ENCODE measurements at places on chromosomes 12 and 14.

- no peak for DNase-seq
Observed at GRCh38 chr14:65263177-65263788, 149.2 kb upstream of the FUT8 start.

GRCh38 chr14:54715239-54715638 is 148.3 kb downstream of the SAMD4A start:
- no peak for DNase-seq

DNA sequence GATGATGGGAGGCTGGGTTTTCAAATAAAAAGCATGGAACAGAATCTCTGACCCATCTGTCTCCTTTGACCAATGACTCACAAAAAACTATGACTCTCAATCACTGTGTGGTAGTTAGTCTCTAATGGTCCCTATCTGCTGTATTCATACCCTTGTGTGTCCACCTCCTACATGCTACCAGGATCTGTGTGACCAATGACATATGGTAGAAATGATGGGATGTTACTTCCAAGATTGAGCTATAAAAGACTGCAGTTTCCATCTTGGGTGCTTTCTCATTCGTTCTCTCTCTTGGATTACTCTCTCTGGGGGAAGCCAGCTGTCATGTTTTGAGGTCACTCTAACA is 144.7 kb upstream of the BTG1 start:
- no peak for DNase-seq

- DNase-seq: no peak
Observed at GRCh38 chr12:117890137-117890536, 78.7 kb downstream of the KSR2 start.

DNA sequence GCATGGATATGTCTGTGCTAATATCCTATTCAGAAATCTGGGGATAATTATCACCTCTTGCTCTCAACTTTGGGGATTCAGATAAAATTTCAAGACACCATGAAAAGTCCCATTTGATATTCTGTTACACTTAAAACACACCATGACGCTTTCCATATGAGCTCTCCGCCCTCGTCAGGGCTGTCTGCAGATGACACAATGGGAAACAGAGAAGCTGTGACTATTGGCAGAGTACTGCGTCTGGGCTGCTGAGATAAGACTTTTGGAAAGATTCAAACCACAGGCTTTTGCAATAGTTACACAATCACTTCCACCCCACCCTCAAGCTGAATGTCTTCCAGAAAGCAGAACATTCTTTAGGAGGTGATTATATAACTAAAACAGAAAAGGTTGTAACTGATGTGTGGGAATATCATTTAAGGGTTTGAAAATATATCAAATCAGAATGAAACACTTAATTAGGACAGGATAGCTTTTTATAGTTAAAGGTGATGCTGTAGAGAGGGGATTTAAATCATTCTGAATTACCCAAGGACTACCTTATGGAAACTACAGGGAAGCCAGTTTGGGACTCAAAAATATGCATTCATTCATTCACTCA is 75.3 kb upstream of the TMPO start:
- no peak for DNase-seq

GRCh38 chr12:57127101-57127725 is 1.1 kb upstream of the LRP1 start:
- peak; percentile 27 for DNase-seq

GRCh38 chr12:117030187-117030900 is 68.9 kb downstream of the TESC start:
- no peak for DNase-seq

DNA sequence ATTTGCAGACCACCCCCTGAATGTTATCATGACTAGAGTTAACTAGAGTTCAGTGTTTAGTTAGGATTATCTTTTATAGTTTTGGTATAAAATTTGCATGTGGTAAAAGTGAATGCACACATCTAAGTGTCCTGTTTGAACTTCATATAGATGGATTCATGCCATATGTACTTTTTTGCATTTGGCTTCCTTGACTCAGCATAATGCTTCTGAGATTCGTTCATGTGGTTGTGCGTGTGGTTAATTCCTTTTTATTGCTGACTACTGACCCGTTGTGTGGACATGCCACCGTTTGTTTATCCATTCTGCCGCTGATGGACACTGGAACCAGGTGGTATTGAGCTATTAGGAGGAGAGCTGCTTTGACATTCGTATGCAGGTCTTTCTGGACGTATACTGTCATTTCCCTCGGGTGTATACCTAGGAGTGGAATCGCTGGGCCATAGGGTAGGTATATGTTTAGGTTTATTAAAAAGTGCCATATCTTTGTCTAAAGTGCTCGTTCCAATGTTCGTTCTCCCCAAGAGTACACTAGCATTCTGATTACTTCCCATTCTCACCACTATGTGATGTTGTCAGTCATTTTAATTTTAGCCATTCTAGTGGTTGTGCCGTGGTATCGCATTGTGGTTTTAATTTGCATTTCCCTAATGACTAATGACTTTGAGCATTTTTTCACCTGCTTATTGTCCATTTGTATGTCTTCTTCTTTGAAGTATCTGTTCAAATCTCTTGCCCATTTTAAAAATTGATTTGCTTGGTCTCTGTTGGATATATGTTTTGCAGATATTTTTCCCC is 37.7 kb downstream of the RIN3 start:
- no peak for DNase-seq

GRCh38 chr14:95123891-95124579 is 33.3 kb downstream of the DICER1 start:
- DNase-seq: no peak

- no peak for DNase-seq
Observed at GRCh38 chr14:98684468-98684867, 587.5 kb downstream of the BCL11B start.

GRCh38 chr12:1540690-1541089 is 53.7 kb downstream of the FBXL14 start:
- DNase-seq: no peak

DNA sequence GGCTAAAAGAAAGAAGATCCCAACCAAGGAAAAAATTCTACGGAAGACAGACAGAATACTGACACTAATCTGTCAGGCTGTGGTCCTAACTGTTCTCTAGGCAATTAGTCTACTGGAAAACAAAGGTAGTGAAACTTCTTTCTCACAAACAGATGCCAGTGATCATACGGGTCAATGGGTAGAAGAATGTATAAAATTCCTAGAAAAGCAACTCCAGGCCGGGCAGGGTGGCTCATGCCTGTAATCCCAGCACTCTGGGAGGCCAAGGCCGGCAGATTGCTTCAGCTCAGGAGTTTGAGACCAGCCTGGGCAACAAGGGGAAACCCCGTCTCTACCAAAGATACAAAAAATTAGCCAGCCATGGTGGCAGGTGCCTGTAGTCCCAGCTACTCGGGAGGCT is 64.8 kb downstream of the HECTD4 start:
- DNase-seq: no peak

- no peak for DNase-seq
Observed at GRCh38 chr14:65042731-65043372, 56.2 kb downstream of the FNTB start.

- no peak for DNase-seq
Observed at GRCh38 chr14:74308695-74309094, 6.0 kb upstream of the ABCD4 start.

DNA sequence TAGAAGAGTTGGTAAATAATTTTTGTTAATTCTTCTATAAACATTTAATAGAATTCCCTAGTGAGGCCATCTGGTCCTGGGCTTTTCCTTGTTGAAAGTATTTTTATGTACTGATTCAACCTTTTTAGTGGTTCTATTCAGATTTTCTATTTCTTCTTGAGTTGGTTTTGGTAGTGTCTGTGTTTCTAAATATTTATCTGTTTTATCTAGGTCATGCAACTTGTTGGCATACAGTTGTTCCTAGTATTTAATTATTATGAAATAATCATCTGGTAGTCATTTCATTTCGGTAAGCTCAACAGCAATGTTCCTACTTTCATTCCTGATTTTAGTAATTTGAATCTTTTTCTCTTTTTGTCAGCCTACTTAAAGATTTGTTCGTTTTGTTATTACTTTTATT is 234.1 kb upstream of the GARIN2 start:
- no peak for DNase-seq

DNA sequence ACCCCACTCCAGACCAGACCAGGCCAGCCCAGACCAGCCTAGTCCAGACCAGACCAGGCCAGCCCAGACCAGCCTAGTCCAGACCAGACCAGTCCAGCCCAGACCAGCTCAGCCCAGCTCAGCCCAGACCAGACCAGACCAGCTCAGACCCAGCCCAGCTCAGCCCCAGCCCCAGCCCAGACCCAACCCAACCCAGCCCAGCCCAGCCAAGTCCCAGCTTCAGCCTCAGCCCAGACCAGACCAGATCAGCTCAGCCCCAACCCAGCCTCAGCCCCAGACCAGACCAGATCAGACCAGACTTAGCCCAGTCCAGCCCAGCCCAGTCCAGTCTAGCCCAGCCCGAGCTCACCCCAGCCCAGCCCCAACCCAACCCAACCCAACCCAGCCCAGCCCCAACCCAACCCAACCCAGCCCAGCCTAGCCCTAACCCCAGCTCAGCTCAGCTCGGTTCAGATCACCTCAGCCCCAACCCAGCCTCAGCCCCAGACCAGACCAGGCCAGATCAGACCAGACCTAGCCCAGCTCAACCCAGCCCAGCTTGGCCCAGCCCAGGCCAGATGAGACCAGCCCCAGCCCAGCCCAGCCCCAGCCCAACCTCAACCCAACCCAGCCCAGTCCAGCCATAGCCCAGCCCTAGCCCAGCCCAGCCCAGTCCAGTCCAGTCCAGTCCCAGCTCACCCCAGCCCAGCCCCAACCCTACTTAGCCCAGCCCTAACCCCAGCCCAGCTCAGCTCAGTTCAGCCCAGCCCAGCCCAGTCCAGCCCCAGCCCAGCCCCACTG is 204.7 kb downstream of the BCL11B start:
- no peak for DNase-seq

DNA sequence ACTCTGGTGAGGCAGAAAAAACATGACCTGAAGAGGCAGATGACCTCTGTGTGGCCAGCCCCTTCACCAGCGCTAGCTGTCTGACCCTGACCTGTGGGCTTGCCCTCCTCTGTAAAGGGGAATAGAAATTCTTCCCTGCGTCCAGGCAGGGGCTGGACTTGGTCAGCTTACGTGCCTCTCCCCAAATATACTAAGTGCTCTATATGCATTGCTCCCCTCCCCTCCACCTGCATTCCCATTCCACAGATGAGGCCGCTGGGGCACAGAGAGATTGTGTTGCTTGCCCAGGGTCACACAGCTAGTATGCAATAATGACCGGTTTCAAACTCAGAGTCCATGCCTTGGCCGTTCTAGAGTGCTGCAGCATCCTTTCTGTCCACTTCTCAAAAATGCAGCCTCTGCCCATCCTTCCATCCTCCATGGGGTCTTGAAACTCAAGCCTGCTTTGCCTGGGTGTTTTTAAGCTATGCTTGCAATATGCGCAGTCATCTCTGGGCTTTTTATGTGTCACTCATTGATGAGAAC is 303.9 kb downstream of the CACNA1C start:
- no peak for DNase-seq

GRCh38 chr14:55099756-55100155 is 29.3 kb upstream of the LGALS3 start:
- no peak for DNase-seq

GRCh38 chr14:31881531-31882310 is 195.4 kb upstream of the ARHGAP5 start:
- no peak for DNase-seq

DNA sequence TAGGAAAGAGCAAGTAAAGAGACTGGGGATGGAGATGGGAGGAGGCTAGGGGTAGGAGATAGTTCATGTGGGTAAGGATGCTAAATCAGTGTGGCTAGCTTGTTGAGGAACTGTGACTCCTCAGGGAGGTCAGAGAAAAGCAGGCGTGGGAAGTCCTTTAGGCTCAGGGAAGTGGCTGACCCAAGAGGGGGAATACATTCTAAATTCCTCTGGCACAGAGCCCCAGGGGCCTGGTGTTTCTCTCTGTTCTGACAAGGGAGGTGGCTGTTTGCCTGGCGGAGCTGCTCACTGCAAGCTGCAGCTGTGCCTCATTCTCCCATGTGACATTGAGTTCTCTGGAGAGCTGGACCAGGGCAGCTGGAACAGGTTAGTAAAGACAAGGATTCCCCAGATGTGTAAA is 152.2 kb upstream of the SLC38A2 start:
- DNase-seq: no peak

- DNase-seq: no peak
Observed at GRCh38 chr12:49023812-49024211, 5.2 kb upstream of the PRKAG1 start.

GRCh38 chr12:87381742-87382141 is 647.5 kb downstream of the C12orf50 start:
- DNase-seq: no peak

DNA sequence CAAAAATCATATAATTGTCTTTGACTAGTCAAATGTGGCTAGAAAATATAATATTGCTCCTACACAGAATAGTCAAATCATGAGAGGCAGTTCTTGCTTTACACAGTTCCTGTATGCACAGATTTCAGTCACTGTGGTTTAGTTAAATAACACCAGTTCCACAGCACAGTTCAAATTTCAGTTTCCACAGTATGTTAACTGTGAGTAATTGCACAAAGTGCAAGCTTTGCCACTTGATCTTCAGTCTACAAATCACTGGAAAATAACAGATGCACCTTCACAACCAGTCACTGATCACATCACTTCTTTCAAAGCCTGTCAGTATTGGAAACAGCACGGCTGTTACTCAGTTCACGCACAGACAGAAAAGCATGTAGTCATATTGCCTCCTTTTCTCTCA is 38.7 kb downstream of the KCNH5 start:
- DNase-seq: no peak

DNA sequence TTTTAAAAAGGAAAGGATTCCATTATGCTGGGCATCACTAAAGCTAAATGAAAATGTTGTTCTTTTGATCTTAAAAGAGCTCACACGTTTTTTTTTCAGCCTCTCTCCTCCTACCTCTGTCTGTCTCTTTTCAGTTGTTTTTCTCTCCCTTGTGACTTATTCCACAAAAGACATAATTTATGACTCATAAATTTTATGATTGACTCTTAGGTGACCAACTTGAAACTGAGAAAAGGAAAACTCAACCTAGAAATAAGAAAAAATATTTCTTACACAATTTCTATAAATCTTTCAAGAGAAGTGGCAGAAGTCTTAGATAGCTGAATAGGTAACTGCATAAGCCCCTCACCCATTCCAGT is 227.7 kb upstream of the DDHD1 start:
- no peak for DNase-seq

- DNase-seq: no peak
Observed at GRCh38 chr14:50001999-50002925, 109.4 kb downstream of the ARF6 start.

Measured in stimulated activated CD4-positive, alpha-beta T cell treated with anti-CD3 and anti-CD28 coated beads, Interleukin-1b, Interleukin-23, amount 100 ng/mL, for 4 hours (primary cell).